ENCODE measurements at places on chromosomes 12 and 14.
A peak's percentile ranks its signal among the peaks of the same experiment; 100 is the strongest.

DNA sequence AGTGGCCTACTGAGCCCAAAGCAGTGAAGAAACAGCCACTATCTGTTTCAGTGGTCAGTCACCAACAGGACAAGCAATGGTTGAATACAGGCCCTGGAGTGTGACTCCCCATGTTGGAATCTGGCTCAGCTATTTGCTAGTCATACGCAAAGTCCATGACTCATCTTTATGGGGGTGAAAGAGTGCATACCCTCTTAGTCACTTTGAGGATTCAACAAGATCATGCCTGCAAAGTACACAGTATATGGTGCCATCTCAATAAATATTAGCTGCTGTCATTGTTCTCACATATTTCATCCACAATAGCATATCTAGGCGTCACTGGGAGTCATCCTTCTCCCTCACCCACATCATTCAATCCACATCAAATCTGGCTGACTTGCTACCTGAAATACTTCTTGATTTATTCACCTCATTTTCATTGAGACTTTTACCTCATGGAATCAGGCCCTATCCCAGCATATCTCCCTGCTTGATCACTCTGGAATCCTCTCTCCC, 26.4 kb upstream of the STAB2 start:
- DNase-seq = no peak

GRCh38 chr12:30296486-30296885, 399.2 kb downstream of the IPO8 start:
- DNase-seq = no peak

GRCh38 chr12:132398386-132398991, 69.1 kb upstream of the GALNT9 start:
- DNase-seq = no peak

- no peak for DNase-seq
These were observed 11.3 kb upstream of the SYT1 start for GRCh38 chr12:78853231-78853630.

GRCh38 chr12:2118481-2119255, 65.9 kb downstream of the CACNA1C start:
- DNase-seq = no peak

DNA sequence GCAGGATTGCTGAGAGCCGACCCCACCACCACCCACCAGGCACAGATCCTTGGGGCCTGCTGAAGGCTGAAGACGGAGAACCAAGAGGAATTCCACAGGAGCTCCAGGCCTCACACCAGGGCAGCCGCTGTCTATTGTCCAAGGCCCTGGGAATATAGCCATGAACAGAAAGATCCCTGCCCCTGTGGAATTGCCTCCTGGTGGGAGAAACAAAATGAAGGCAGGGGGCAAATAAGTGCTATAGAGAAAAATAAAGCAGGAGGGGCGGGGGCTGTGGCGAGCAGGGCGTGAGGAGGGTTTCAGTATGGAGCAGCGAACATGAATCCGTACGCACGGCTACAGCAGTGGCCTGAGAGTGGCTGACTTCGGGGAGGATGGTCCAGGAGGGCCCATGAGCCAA, 96.1 kb downstream of the EML1 start:
- DNase-seq = no peak

DNA sequence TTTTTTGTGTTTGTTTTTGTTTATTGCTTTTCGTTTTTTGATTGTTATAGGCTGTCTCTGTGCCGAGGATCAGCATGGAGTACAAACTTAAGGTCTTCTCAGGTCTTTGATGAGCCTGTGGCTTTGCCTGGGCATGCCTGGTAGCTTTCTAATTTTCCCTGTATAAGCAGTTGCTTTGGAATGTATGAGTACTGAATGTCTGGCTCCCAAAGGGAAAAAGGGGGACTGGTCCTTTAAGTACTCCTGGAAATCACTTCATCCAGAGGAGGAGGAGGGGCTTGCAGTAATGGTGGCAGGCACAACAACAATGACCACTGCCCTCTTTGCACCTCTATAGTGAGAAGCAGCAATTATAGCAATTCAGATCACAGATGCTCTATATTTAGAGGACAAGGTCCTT, 67.6 kb upstream of the TTC7B start:
- DNase-seq = no peak

- DNase-seq = no peak
These were observed 63.4 kb upstream of the DIO3 start for GRCh38 chr14:101497684-101498525.

DNA sequence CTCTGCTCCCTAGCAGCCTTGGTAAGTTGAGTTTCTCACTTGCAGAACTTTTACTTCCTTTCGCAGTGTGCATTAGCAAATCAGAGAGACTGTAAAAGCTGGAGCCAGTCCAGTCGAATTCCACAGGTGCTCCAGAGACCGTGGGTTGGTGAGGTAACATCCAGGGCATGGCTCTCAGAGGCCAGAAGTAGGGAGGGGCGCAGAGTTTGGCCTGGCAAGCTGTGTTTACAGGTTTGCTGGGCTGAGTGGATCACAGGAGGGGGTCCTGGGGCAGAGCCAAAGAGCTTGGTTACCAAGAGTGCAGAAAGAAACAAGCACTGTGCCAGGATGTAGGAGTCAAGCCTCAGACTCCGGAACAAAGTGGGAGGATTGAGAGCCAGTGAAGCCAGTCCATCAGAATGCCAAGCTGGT, 10.2 kb upstream of the BHLHE41 start:
- DNase-seq = no peak

GRCh38 chr12:7834701-7835100, 38.0 kb downstream of the SLC2A14 start:
- peak; percentile 20 for DNase-seq

- no peak for DNase-seq
These were observed 83.8 kb downstream of the PTPRB start for GRCh38 chr12:70553391-70553859.

DNA sequence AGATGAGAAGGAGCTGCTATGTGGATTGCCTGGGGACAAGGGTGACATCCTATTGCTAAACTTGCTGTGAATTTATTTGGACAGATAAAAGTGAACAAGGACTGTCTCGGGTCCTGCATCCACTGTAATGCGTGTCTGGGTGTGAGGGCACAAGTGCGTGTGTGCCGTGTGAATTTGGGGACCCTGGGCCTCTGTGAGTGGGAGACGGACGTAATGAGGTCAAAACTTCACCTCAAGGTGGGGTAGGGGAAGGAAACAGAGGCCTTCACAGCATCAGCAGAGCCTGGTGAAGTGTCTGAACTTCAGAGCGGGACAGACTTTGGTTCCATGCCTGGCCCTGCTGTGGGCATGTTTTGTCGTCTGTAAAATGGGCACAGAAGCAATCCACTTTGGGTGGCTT, 14.8 kb downstream of the ASB2 start:
- DNase-seq = no peak

GRCh38 chr14:62280366-62280765, 518.1 kb downstream of the SNAPC1 start:
- DNase-seq = no peak

DNA sequence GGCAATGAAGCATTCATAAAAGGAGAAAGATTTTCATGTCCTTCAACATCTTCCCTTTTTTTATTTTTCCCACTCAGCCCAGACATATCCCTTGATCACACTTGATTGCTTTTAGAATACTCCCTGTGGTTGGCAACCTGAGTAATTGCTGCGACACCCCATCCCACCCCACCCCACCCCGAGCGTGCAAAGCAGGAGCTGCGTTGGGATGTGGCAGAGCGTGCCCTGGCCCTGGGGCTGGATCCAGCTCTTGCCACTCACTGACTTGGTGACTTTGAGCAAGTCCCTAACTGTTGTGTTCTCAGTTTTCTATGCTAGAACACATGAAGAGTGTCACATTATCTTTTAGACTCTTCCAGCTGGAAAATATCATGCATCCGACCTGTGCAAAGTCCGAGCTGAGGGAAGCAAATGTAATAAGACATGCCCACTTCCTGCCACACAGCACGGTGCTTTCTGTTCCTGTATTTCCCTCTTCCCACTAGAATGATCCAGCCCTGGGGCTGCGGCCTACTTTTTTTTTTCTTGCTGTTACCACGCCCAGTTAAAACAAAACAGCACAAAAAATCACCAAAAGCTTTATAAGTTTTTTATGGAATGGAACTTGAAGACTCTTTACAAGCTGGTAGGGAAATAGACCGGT, 4.0 kb downstream of the ASCL4 start:
- no peak for DNase-seq

- DNase-seq = no peak
These were observed 107.6 kb upstream of the SYT1 start for GRCh38 chr12:78756936-78757335.

GRCh38 chr14:30159374-30159773, 231.7 kb upstream of the PRKD1 start:
- no peak for DNase-seq

DNA sequence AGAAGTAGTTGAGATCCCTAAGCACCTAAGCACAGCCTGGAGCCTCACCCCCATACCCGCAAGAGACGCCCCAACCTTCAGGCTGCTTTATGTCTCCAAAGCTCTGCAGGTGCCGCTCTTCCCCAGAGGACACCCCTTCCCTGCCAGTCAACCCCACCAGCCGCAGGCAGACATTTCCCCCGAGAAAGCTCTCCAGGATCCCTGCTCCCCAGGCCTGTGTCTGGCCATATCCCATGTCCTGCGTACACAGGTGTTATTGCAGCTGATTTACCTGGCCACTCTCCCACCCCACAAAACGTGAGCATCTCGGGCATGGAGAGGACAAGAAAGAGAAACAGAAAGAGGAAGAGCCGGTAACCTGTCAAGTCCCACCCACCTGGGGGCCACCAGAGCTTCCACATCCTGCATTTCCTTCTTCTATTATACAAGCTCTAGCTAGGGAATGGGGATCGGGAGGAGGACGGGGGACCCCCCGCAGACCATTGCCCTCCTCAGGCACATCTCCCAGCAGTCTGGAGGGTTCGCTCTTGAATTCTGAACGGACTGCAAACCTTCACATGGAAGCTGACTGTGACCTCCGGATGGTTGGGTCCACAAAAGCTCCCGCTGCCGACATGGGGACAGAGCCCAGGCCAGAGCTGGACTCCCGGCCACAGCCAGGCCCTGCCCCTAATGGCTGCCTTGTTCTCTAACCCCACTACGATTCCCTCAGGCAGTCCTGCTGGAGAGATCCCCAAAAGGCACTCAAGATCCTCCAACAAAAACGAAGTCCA, 17.6 kb downstream of the CCDC88C start:
- peak; percentile 40 for DNase-seq

DNA sequence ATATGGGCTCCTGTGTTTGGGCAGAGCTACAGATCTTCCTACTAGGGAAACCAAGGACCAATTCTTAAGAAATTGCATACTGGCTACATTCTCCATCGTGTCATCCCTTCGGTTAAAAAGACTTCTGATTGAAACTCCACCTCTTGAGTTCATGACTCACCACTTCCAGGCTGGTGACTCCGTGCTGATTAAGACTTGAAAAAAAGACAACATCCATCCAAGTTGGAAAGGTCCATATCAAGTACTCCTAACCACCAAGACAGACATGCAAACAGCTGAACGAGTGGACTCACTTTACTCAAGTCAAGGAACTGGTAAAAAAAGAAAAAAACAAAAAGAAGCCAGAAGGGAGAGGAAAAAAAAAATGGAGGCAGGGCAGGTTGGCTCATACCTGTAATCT, 63.4 kb downstream of the APOBEC1 start:
- no peak for DNase-seq

DNA sequence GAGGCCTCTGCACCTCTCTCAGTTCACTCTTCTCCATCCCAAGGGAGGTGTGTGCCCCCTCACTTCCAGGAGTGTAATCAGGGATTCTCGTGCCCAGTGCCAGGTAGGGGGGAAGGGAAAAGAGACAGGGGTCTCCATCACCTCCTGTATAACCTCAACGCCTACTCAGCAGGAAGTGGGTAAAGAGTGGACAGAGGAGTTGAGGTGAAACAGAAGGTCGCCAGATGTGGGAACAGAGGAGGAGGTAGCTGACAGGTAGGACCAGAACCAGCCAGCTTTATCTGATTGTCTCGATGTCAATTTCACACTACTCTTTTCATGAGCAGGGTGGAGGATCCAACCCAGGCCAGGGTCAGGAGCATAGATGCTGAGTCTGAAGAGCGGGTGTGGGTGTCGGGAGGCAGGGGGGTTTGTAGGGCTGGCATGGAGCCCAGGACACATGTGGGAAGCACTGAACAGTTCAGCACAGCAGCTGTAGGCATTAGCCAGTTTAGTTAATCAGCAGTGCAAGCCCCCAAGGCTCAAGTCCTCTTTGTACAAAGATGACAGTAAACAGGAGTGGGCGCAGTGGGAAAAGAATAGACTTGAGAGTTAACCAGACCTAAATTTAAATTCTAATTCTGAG, 213.5 kb downstream of the PELI2 start:
- DNase-seq = no peak

- peak; percentile 25 for DNase-seq
These were observed 1.6 kb downstream of the CTDSP2 start for GRCh38 chr12:57844709-57845477.

GRCh38 chr12:11840366-11840765, 190.9 kb downstream of the ETV6 start:
- DNase-seq = no peak

GRCh38 chr14:23556700-23557440, 799 bp downstream of the THTPA start:
- DNase-seq = no peak

GRCh38 chr12:107545737-107546353, 139.8 kb upstream of the PWP1 start:
- no peak for DNase-seq

DNA sequence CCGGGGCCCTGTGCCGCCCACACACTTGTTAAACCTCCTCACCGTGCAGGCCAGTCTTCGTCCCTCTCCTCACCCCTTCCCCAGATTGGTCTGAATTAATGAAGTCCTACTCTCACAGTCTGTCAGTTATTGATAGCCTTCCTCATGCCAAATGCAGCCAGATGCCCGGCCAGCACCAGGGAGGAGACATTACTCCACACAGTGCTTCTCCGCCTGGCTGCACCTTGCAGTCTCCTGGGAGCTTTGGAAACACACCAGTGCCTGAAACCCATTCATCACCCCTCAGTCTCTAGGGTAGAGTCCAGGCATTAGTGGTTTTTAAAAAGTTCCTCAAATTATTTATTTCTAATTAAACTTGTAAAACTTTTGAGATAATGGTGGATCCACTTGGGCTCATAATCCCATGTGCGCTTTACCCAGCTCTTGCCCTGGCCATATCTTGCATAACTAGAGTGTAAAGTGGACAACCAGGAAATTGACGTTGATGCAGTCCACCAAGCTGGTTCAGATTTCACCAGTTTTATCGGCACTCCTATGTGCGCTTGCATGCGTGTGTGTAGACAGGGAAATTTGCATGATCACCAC, 38.2 kb upstream of the TSPAN9 start:
- no peak for DNase-seq

DNA sequence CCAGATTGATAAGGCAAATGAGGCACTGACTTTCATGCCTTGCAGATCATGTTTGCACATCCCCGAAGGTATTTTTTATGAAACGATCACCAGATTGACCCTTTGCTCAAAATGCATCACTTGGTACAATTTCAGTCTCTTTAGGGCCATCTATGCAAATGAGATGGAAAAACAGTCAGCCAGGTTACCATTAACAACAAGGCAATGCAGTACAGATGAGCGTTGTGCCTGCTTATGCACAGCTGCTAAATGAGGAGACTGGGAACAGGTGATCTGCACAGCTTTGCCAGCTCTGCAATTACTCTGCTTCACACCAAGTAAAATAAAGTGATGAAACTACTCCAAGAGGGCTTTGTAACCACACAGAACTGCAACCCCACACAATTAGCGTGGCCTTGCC, 26.1 kb upstream of the PLEKHG7 start:
- no peak for DNase-seq

GRCh38 chr12:116043659-116044535, 233.6 kb downstream of the MED13L start:
- DNase-seq = no peak

- DNase-seq = no peak
These were observed 9.4 kb upstream of the CCDC175 start for GRCh38 chr14:59585891-59586554.
